Naive thymus-derived CD4-positive, alpha-beta T cell (primary cell): ENCODE measurements at places on chromosomes 11 and 22. TPM values are rescaled to one million over a fixed set of nuclear protein-coding genes. Genes with fewer than 3 reads are reported as not detected.

Gene OR11H1
- total RNA-seq: not detected

- H3K27ac ChIP-seq: no peak overlapping the region
- no peak for DNase-seq
- H3K4me3 ChIP-seq: no peak overlapping the region
- H3K4me1 ChIP-seq: no peaks in the 10 kb centered on the region
These were observed 17.4 kb upstream of the OR9I1 start for GRCh38 chr11:58142761-58143160.

GRCh38 chr11:833849-834311, 1.1 kb downstream of the CD151 start:
- H3K36me3 ChIP-seq: peaks cover 19% of the 10 kb centered on the region
- no peak overlapping the region for H3K27ac ChIP-seq
- H3K4me1 ChIP-seq: peaks cover 10% of the 10 kb centered on the region
- H3K4me3 ChIP-seq: no peak overlapping the region

GRCh38 chr11:46127150-46127638, 5.9 kb upstream of the PHF21A start:
- H3K4me3 ChIP-seq: no peak overlapping the region
- H3K27me3 ChIP-seq: no peaks in the 10 kb centered on the region
- DNase-seq: peak; percentile 45
- H3K4me1 ChIP-seq: peaks cover 13% of the 10 kb centered on the region
- no peak overlapping the region for H3K27ac ChIP-seq
- no peaks in the 10 kb centered on the region for H3K36me3 ChIP-seq
